ENCODE measurements at places on chromosomes 2 and 18.

DNA sequence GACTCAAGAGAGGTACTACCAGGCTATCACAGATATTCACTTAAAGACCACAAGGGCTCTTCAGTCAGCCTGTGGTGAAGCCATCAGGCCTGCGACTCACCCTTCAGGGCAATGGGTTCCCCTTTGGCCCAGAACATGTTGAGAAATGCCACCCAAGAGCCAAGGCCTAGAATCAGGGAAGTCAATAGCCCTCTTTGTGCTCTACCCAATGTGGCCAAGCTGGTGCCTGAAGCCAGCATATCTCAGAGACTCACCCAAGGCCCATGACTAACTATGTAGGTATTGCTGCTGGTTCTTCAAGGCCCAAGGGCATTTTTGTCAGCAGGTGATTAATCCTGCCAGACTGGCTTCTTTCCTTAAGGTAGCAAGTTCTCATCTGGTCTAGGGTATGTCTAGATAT lies 338.9 kb upstream of the SETBP1 start:
- DNase-seq = no peak

- DNase-seq = no peak
These were observed 132.2 kb downstream of the BIRC6 start for GRCh38 chr2:32489061-32489460.

GRCh38 chr2:65035351-65035943 lies 20.8 kb upstream of the CEP68 start:
- no peak for DNase-seq

- DNase-seq = no peak
These were observed 84.3 kb downstream of the EFEMP1 start for GRCh38 chr2:55839182-55839819.

GRCh38 chr2:214005337-214005736 lies 405.5 kb upstream of the VWC2L start:
- DNase-seq = no peak

DNA sequence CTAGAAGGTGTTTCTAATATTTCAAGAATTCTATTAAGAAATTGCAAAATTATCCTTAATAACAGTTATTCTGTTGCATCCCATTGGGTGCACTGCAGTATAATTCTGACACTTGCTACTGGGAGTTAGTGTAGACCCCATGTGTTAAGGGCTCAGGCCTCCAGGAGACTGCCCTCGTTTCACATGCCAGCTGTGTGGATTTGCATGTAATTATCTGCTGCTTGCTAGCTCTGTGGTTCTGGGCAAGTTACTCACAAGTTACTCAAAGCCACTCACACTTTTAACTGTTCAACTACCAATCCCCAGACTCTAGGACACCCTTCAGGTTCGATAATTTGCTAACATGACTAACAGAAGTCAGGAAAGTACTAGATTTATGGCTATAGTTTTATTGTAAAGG lies 38.6 kb downstream of the ST6GAL2 start:
- no peak for DNase-seq

DNA sequence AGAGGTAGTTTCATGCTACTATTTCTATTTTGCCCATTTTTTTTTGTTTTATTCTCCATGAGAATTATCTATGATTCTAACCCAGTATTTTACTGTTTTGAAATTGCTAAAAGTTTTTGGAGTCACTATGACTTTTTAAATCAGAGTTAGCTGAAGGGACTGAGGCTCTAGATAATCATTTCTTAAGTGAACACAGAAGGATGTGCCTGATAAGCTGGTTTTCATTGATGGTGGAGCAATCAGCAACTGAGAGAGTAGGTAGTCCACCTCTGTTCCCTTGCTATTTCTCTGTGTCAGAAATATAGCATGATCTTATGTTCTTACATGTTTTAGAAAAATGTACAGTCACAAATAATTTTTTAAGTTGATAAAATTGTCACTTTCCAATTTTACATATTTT lies 59.4 kb downstream of the CCDC138 start:
- DNase-seq = no peak

GRCh38 chr2:152367547-152368390 lies 32.8 kb downstream of the FMNL2 start:
- DNase-seq = no peak

DNA sequence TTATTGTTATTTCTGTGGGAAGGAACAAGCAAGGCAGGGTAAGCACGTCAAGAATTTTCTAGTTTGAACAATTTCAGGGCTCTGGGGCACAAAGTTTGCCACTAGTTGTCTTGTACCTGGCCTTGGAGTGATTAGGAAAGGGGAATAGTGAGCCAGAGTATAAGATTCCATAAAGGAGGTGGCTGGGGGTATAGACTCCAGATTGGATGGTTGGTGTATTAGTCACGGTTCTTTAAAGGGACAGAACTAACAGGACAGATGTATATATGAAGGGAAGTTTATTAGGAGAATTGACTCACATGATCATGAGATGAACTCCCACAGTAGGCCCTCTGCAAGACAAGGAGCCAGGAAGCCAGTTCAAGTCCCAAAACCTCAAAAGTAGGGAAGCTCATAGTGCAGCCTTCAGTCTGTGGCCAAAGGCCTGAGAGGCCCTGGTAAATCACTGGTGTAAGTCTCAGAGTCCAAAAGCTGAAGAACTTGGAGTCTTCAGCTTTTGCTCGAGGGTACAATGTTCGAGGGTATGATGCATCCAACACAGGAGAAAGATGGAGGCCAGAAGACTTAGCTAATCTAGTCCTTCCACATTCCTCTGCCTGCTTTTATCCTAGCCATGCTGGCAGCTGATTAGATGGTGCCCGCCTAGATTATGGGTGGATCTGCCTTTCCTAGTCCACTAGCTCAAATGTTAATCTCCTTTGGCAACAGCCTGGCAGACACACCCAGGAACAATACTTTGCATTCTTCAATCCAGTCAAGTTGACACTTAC lies 31.5 kb upstream of the PTPRM start:
- DNase-seq = no peak

GRCh38 chr2:62038975-62039771 lies 133.7 kb downstream of the COMMD1 start:
- DNase-seq = no peak

- no peak for DNase-seq
These were observed 1.2 kb downstream of the KIAA1328 start for GRCh38 chr18:36830158-36830495.

DNA sequence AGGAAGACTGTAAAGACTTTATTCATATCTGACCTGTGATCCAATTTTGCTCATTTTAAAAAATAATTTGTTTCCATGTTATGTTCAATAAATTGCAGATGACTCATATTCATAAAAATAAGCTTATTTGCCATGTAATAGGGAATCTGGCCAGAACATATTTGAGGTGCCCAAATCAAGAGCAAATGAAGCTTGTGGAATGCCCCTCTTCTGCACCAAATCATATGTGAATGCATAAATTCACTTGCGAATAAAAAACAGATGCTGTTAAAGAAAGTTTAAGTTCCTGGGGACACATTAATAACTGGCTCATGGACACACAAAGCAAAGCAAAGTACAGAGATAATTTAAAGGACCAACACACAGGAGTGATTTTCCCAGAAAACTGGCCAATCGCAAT lies 279.0 kb upstream of the CDH2 start:
- DNase-seq = no peak

DNA sequence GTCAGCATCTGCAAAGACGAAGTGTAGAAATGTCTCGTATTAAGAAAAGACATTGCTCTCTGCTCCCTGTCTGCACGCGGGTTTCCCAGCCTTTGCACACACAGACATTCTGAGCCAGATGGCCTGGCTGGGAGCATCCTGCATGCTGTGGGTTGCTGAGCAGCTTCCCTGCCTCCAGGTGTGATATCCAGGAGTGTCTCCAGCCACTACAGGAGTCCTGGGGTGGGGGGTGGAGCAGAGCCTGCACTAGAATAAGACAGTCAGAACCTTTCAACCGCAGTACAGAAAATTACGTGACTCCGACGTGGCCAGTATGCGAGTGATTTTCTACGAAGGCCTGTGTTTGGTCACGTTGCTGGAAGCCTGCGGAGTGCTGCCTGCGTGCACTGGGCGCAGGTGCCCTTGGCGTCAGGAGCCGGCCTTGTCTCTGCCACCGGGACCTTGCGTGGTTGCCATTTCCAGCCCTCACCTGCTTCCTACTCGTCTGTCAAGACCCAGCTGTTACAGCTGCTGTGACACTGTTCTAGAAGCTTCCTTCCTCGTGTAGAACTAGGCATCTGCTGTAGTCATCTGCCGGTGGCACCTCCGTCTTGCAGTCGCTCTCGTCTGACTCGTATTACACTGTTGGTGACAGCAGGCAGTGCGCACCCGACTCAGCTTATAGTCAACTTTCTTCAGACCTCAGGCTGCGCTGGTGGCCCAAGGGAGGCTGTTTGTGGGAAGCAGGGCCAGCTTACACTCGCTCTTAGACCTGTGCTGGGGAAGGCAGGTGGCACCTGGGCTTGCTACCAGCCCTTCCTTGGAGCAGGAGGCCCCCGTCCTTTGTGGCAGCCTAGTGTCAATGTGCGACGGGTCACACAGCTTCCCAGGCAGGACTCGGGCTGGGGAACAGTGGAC lies 11.2 kb downstream of the CTDP1 start:
- no peak for DNase-seq

- no peak for DNase-seq
These were observed 175.7 kb downstream of the FAM210A start for GRCh38 chr18:13550418-13551304.

GRCh38 chr2:131105950-131106801 lies 1.0 kb downstream of the PLEKHB2 start:
- DNase-seq = no peak

- no peak for DNase-seq
These were observed 1045.1 kb upstream of the POU3F3 start for GRCh38 chr2:103808814-103809213.

DNA sequence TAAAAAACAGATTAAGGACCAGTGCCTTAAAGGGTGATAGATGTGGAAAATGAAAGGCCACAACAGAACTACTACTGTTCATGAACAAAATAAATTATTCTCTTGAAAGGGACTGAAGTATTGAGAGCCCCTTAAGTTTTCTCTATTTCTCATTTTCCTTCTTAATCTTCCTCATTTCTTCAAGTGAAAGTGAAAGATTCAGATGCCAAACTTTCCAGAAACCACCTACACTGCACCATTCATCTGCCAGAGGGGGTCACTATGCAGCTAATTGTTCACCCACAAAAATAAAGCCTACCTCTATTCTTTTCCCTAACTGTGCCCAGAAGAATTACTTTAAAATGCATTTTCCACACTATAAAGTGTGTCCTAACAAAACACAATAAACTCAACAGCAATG lies 140.1 kb downstream of the NR4A2 start:
- no peak for DNase-seq

DNA sequence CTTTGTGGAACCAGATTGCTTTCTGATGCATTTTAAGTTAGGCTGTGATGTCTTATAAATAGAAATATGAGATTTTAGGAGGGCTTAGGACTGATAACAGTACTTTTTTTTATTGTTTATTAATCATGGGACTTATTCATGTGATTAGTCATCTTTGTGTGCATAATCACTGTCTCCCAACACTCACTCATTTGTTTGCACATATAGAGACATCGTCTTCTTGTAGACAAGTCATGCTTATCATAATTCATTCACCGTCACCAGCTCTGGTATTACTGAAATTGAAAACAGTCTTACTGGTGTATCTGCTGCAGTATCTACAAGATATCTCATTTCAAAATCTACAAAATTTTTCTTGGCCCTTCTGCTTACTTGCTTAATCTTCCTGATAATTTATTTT lies 45.8 kb downstream of the WDR7 start:
- DNase-seq = no peak

- DNase-seq = no peak
These were observed 138.4 kb upstream of the DLGAP1 start for GRCh38 chr18:4593459-4593858.

GRCh38 chr18:59902131-59902992 lies 2.6 kb downstream of the PMAIP1 start:
- no peak for DNase-seq

DNA sequence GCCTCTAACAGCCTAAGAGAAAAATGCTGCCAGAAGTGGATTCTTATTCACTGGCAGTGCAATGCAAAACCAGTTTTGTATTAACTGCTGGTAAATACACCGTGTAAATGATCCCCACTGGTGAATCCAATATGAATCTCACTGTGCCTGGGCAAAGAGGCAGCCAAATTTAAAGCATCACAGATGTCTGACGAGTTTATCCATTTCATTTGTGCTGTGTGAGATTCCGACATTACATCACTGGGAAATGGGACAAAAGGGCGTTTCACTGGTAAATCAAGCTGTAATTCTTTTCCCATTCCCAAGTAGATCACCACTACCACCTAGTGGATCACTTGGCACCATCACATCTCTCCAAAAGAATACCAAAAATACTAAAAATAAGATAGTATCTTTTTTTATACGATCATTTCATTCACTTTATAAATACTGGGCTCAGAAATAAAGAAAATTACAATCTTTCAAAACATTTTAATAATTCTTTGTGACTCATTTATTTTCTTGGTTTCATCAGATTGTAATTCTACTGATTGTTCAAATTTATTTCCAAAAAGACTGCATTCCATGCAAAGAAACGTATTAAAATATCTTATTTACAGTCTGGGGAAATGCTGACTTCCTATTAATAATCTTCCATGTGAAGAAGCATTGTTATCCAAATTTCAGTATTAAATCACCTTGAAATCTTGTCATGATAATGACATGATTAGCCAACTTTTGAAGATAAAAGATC lies 125.6 kb downstream of the GRB14 start:
- no peak for DNase-seq

- no peak for DNase-seq
These were observed 284.6 kb downstream of the TXNL1 start for GRCh38 chr18:56353663-56354260.

DNA sequence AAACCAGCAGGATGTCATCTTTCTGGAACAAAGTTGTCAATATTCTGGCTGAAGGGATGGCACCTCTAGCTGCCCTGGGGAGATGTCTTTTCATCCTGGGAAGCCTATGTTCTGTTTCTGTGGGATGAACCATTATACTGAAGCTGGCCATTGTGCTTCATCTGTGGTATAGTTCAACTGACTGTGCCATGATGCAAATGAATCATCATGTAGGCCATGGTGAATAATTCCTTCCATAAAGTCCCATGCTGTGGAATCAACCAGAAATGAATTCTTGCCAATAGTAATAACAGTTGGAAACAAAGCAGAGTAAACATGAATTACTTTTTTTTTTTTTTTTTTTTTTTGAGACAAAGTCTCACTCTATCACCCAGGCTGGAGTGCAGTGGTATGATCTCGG lies 64.1 kb upstream of the CNGA3 start:
- no peak for DNase-seq

DNA sequence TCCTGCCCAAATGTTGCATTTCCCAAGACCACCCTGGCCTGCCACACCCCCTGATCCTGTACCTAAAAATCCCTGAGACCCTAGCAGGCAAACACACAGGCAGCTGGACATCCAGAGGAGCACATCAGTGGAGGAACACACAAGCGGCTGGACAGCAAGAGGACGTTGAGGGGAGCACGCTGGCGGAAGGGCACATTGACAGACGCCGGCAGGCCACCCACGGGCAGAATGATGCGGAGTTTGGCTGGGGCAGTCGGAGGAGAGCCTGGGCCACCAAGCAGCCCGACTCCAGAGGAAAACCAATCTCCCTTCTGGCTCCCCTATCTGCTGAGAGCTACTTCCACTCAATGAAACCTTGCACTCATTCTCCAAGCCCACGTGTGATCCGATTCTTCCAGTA lies 47.7 kb downstream of the EMX1 start:
- no peak for DNase-seq
